ENCODE measurements at places on chromosomes 3 and 15.

DNA sequence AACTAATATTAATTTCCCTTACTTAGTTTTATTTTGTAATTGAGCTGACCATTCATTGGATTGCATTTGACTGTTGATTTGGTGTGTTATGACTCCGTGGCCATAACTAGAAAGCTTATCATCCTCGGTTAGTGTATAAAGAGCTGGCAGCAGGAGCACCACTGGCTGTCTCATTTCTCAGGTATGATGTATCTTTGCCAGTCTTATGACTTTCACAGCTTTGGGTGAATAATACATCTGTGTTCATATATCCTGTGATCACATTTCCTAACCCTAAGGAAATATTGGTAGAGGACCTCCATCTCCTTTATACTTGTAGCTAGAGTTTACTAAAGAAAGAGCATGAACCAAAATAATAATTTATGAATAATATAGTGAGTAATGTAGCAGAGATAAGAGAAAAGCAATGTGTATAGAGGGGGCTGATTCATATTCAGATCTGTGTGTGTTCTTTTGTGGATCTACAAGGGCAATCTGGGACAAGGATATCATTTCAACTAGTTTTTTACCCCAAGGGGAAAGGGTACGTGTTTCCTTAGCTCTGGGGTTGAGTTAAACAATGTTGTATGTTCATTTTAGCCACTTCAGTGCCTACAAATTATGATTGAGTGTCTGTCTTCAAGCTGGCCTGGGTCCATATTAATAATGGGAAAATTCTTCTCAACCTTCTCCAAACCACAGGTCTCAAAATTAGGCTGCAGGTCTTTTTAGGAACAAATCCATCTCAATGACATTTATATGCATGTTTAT, 901.7 kb downstream of the NTRK3 start:
- DNase-seq, result no peak

- DNase-seq, result no peak
These were observed 20.9 kb downstream of the AVEN start for GRCh38 chr15:34018021-34018645.

- no peak for DNase-seq
These were observed 6.0 kb upstream of the SAMD7 start for GRCh38 chr3:169905404-169905803.

- no peak for DNase-seq
These were observed 24.0 kb downstream of the SLC27A2 start for GRCh38 chr15:50206020-50206419.

- DNase-seq, result no peak
These were observed 101.6 kb upstream of the ANKRD28 start for GRCh38 chr3:15899388-15899787.

DNA sequence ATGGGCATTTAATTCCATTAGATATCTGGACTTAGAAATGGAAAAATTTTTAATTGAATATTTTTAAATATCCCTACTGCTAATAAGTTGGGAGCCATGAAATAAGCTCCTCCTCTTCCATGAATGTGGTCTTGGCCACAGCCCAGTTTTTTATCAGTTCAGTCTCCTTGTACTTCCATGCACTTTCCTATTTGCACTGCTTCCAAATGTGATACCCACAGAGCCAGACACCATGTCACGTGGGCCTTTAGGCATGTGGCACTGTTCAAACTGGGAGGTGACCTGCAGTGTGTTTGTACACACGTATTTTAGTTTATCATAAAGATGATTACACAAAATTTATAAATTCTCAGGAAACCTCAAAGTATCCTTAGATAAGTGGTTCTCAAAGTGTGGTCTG, 80.1 kb upstream of the DGKG start:
- no peak for DNase-seq

GRCh38 chr15:63163217-63163616, 5.9 kb upstream of the RPS27L start:
- DNase-seq, result no peak

- DNase-seq, result no peak
These were observed 54.0 kb downstream of the RUBCN start for GRCh38 chr3:197682713-197683112.

GRCh38 chr3:11085093-11085840, 69.0 kb upstream of the HRH1 start:
- DNase-seq, result no peak

- no peak for DNase-seq
These were observed 25.2 kb downstream of the IDH3A start for GRCh38 chr15:78174401-78174800.

GRCh38 chr15:58201516-58201915, 63.3 kb downstream of the AQP9 start:
- no peak for DNase-seq

DNA sequence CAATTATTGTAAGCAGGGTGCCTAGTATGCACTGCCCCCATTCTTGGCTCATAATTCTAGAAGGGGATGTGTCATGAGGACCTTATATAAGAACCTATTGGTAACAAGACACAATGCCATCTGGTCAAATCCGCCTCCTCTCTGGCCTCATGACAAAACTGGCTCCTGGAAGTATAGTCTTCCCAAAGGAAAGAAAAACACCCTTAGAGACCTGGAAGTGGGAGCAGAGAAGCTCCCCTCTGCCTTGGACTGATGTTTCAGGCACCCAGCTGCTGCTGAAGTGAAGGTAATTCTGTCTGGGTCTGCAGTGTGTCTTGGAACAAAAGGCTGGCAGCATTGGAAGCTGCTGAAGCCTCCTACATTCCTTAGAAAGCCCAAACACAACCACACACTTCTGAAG, 107.2 kb upstream of the CLSTN2 start:
- no peak for DNase-seq

- DNase-seq, result no peak
These were observed 10.1 kb downstream of the AGTR1 start for GRCh38 chr3:148707601-148708380.

DNA sequence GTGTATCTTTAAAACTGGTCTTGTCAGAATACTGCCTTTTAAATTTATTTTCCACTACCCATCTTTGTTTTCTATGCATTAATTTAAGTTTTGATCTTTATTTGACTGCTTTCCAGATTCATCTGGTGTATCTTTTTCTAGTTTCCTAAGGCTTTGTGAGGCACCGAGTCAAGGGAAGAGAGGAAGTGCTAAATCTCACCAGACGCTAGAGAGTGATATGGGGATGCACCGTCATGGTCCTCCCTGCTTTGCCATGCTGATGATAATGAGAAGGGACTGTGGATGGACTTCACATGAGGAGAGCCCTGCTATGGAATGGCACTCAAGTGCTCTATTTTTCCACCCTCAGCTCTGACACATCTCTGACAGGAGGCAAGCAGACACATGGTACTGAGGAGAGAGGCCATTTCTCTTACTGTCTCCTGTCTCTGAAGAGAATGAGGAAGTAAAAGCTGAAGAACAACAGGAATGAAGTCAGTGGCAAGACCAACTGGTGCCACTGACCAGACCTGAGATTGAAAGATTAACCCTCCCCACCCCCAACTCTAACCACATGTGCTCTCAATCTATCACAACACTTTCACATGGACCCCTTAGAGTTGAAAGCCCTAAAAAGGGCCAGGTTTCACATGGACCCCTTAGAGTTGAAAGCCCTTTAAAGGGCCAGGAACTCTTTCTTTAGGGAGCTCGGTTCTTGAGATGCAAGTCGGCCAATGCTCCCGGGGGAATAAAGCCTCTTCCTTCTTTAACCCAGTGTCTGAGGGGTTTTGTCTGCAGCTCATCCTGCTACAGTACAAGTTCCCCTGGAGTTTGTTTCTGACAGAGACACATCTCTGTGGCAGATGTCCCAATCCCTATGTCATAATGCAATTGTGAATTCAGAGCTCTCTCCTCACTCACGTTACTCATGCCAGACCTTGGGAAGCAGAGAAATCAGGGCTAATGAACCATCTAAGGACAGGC, at the start of gene IQCF2:
Gene IQCF2 (plus strand): TSS at position 913 of the 963 bp plus-strand sequence. CDS start 52 bp downstream, outside the sequence.
- no peak for DNase-seq

- DNase-seq, result no peak
These were observed 176.7 kb downstream of the DIPK2A start for GRCh38 chr3:144148356-144148755.

DNA sequence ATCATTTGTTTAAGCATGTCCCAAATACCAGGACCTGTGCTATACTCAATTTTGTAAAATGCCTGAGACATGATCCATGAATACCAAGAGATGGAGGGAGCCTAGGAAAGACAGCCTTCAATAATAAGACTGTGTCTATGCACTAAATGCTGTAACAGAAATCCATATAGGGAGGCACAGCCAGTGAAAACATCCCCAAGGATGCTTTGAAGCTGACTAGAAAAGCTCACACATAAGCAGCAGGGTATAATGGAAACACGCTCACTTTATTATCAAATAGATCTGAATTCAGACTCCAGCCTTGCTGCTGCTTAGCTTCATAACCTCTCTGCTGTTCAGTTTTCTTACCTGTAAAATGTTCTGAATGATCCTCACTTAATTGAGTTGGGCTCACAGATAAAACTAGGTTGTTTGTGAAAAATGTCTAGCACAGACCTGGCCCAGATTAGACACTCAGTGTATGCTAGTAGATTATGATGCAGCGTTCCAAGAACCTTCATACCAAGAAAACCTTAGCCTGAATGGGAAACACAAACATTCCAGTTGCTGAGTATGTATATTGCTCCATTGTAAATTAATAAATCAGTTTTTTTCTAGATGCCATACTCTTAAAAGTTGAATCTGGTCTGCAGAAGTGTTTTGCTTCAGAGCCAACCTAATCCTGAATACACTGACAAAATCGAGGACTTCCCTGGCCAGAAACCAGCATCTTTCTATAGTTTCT, 3.8 kb upstream of the LARP6 start:
- no peak for DNase-seq

DNA sequence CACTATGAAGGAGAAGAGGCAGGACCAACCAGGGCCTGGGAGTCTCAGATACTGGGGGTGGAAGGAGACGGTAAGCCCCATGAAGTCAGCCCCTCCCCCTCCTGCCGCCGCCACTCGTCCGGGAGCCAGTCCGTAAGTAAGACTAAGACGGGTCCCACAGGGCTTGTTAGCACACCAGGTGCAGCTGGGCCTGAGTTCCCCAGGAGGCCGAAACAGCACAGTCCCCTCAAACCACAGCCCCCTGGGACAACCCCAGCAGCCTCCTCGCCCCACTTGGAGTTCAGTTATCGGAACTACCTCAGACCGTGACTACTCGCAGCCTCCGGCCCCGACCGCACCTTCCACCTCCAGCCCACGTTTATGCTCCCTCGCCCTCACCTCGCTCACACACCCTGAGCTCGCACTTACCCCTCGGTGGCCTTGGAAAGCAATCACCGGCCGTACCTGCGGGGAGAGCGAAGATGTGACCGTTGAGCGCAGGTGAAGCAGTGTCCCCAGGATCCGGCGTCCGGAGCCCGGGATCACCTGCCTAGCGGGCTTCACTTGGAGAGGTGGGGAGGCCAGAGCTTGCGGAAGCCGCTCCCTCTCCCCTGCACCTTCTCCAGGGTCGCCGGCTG, 557 bp downstream of the ELL3 start:
- peak; percentile 14 for DNase-seq

GRCh38 chr15:31098491-31098917, 3.0 kb downstream of the TRPM1 start:
- no peak for DNase-seq

Measured in neuronal stem cell (in vitro differentiated cells).